ENCODE measurements at places on chromosomes 1 and 21.

DNA sequence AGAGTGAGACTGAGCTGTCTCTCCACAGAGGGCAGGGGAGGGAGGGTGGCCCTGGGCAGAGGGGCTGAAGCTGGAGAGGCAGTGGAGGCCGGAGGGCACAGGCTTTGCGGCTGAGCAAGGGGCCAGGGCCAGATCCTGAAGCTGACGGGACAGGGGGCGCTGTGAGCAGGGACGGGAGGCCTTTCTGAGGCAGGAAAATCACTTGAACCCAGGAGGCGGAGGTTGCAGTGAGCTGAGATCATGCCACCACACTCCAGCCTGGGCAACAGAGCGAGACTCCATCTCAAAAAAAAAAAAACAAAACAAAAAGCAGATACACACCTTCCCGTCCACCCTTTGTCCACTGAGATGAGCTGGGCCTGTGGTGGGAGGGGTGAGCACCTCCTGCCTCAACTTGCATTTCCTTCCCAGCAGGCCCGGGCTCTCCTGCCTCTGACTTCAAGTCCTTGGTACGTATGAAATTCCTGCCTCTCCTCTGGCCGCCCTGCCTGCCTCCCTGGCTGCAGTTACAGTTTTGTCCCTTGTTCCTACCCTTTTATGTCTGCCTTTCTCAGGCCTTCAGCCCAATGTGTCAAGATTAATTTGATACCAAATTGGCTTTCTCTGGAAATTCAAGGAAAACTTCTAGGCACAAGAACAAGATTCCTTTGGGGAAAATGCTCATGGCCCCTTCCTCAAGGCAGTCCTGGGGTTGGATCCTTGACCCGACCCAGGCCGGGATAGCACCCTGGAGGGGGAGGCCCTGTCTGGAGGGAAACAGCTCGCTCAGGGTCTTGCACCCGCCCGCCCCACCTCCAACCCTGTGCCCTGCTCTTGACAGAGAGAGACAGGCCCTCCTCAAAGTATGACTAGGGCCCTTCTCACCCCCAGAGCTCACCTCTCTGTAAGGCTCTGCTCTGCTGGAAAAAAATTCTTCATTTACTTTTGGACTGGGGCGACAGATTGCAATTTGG lies 11.2 kb upstream of the ADAMTSL4 start:
- DNase-seq, result no peak

GRCh38 chr1:62274496-62275485 lies 44.4 kb downstream of the KANK4 start:
- no peak for DNase-seq

- DNase-seq, result no peak
Observed at GRCh38 chr1:227322376-227322775, 4.1 kb upstream of the CDC42BPA start.

- no peak for DNase-seq
Observed at GRCh38 chr1:178282949-178283367, 189.1 kb downstream of the RASAL2 start.

DNA sequence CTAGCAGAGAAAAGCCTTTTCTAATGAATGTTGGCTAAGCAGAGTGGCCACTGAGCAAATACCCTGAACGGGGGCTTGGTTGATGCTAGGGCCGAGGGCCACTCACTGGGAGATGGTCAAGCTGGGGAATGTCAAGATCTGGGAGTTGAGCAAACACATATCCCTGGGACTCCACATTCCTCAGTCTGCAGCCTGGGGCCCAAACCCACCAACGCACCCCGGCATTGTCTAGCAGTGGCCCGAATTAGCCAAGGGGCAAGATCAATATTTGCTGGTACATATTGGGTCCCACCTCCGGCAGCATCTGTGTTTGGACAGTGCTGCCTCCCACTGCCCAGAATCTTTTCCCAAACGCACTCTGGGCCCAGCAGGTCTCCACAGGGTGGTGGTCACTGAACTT lies 144.1 kb downstream of the TRABD2B start:
- no peak for DNase-seq

GRCh38 chr1:42941640-42942330 lies 16.9 kb downstream of the SLC2A1 start:
- no peak for DNase-seq

DNA sequence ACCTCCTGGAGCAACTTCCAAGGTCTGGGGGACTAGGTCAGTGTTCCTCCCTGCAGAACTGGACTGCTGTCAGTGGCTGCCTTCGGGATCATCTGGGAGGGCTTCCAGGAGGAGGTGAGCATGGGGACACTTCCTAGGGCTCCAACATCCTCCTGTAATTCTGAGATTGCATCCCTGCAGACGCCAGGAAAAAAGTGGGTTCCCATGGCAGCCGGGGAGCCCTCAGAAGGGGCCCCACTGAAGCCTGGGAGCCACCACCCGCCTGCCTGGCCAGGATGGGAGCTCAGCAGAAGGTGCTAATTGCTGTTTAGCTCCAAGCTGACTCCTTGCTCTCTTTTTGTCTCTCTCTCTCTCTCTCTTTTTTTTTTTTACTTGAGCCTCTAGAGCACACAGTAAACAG lies 16.1 kb upstream of the ARF1 start:
- DNase-seq, result no peak

GRCh38 chr1:157971769-157972168 lies 21.7 kb upstream of the KIRREL1 start:
- DNase-seq, result no peak

GRCh38 chr21:25569711-25570110 lies 37.6 kb downstream of the MRPL39 start:
- DNase-seq, result no peak

- DNase-seq, result no peak
Observed at GRCh38 chr1:18962121-18962721, 5.7 kb upstream of the IFFO2 start.

- DNase-seq, result no peak
Observed at GRCh38 chr1:145918992-145919939, 749 bp upstream of the PEX11B start.

DNA sequence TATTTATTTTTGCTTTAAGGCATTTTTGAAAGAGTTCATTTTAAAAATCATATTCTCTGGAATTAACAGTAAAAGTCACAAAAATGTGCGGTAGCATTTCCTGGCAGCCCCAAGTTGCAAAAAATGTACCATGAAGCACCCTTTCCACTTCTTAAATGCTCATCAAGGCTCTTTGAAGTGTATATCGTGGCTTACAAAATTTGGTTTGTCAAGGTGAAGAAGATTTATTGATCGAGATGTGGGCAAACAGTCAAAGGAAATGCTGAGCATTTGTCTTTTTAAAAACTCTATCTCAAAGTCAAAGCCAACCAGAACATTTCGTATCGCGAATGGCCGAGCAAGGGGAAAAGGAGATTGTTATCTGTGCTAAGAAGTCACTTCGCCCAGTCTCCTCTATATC lies 277.5 kb upstream of the KAZN start:
- no peak for DNase-seq

GRCh38 chr1:198726455-198726854 lies 87.6 kb downstream of the PTPRC start:
- DNase-seq, result no peak

- DNase-seq, result no peak
Observed at GRCh38 chr1:117815926-117816325, 113.5 kb downstream of the GDAP2 start.

DNA sequence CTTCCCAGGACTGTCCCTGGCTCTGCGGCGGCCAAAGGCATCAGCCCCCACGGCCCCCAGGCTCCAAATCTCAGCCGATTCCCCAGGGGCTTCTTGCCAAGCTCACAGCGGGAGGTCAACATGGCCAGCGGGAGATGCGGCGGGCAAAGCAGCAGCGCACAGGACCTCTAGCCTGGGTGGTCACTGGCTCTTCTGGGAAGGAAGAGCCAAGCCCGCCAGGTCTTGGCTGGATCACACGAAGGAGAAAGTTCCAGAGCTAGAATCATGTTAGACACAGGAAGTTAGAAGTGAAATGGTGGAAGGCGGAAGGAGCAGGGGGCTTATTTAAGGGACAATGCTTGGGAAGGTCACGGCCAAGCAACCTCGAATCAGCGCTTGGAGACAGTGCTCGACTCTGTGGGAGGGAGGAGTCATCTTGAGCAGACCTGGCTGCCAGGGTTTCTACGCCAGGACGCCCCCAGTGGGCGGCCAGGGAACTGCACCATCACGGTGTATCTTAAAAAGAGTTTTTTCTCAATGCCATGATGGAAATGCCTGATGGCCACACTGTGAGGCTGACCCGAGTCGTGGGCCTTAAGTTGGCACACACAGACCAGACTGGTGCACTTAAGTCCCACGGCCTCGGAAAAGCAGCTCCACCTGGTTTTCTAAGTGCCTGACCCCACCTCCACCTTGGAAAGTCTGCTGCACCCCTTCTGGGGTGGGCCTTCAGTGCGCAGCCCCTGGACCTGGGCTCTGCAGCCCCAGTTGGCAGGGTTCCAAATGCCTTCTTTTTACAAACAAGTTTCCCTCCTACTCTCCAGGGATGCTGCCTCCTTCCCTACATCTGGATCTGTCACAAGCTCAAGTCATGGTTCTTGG lies 29.3 kb downstream of the SLC66A1 start:
- DNase-seq, result peak; percentile 67

DNA sequence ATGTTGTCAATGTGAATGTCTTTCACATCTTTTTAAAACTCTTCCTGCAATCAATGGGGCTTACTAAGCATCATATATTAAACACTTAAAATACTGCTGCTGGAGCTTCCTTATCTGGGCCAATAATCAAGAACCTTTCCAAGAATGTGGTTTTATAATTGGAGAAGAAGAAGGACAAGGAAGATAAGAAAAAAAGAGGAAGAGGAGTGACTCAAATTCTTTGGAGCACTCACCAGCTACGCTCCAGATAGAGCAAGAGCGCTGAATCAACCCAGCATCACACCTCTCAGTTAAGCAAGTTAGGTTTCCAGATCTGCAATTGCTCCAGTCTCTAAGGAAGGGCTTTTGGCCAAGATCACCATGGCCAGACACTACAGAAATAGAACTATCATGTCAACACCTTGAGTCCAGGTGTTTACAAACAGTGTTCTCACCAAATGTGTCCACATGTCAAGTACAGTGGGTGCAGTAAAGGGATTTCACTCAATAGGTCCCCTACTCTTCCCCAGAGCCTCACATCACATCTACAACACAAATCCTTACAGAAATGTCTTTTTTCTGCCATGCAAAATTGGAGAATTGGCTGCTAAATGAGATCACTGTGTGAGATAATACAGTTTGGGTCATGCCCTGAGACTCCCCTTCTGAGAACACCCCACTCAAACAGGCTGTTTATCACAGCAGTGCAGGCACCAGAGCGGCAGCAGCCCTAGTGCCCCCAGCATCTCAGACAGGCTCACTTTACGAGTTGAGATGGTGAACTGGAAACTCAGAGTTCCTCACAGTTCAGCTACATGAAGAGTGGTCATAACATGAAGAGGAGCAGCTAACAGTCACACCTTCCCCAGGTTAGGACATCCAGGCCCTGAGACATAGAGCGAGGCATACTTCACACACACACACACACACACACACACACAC lies 1.7 kb upstream of the SPRR2B start:
- DNase-seq, result no peak

GRCh38 chr1:43716559-43717281 lies 9.4 kb downstream of the ST3GAL3 start:
- DNase-seq, result no peak

- DNase-seq, result no peak
Observed at GRCh38 chr1:236253918-236254637, 27.7 kb downstream of the ERO1B start.

- DNase-seq, result no peak
Observed at GRCh38 chr1:14516974-14517840, 81.3 kb upstream of the KAZN start.

- no peak for DNase-seq
Observed at GRCh38 chr1:154174654-154175053, 17.2 kb downstream of the TPM3 start.

DNA sequence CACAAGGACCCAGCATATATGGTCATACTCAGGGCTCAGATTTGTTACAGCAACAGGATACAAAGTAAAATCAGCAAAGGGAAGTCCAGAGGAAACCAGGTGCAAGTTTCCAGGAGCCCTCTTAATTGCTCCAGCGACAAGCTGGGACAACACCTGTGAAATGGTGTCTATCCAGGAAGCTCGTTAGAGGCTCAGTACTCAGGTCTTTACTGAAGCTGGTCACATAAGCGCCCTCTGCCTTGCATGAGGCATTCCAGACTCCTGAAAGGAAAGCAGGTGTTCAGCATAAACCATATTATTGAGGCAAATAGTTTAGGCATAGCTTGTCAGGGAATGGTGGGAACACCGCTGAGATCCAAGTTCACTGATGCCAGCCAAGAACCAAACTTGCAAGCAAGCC lies 231.0 kb downstream of the SLC35F3 start:
- no peak for DNase-seq

DNA sequence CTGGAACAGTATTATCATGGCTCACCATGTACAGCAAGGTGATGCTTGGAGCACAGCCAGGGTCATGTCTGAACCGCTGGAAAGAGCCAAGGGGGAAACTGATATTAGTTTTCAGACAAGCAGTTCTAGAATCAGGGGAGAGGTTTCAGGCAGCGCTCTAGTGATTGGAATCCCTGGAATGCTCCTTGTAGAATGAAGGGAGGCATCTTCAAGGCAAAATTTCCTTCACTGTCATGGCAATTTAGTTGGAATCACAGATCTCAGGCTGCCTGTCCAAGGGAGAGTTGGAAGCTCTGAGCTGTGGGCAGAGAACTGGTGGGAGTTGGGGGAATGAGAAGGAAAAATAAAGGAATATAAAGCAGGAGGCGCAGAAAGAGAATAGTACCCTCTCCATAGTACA lies 737.1 kb downstream of the PTPRU start:
- DNase-seq, result no peak

DNA sequence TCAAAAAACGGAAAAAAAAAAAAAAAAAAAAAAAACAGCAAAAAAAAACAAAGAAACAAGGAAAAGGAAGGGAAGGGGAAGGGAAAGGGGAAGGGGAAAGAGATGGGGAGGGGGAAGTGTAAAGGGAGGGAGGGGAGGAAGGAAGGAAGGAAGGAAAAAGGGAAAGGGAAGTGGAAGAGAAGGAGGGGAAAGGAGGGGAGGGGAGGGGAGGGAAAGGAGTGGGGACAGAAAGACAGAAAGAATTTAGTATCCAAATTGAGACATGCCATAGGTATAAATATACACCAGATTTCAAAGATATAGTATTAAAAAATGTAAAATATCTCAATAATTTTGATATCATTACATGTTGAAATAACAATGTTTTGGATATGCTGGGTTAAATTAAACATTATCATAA lies 25.8 kb downstream of the ARID4B start:
- DNase-seq, result no peak

DNA sequence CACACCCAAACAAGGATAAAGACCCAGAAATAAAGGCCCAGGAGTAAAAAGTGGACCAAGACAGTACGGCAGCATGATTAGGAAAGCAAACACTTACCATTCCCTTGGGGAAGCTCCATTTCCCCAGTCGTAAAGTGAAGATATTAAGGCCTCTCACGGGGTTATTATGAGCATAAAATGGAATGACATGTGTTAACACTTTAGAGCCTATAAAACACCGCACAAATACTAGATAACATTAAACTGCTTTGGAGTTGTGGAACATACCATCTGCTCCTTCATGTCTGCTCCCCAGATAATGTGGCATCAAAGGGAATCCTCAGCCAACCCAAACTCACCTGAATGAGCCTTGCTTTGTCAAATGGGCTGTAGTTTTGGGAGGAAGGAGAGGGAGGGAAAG lies 8.9 kb upstream of the ITLN2 start:
- no peak for DNase-seq

All from activated CD4-positive, alpha-beta T cell treated with anti-CD3 and anti-CD28 coated beads for 24 hours (primary cell).